ENCODE measurements at places on chromosomes 13 and 19.

- DNase-seq, result no peak
Measured at GRCh38 chr19:14655726-14656125, 18.9 kb downstream of the ADGRE3 start.

DNA sequence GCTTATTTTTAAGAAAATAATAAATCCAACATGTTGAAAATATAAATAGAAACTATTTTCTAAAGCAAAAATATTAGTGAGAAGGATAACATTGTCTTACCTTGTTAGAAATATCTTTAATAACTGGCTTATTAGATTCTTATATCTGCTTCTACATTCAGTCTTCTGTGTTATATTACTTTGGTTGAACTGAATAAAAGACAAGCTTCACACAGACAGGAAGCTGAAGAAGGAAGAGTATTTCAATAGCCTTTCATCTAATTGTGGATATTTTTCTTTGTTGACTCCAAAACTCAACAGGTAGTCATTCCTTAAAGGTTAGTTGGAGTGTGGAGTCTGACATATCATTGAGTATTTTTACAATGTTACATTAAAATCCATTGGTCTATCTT, 10.9 kb downstream of the SETDB2 start:
- no peak for DNase-seq

DNA sequence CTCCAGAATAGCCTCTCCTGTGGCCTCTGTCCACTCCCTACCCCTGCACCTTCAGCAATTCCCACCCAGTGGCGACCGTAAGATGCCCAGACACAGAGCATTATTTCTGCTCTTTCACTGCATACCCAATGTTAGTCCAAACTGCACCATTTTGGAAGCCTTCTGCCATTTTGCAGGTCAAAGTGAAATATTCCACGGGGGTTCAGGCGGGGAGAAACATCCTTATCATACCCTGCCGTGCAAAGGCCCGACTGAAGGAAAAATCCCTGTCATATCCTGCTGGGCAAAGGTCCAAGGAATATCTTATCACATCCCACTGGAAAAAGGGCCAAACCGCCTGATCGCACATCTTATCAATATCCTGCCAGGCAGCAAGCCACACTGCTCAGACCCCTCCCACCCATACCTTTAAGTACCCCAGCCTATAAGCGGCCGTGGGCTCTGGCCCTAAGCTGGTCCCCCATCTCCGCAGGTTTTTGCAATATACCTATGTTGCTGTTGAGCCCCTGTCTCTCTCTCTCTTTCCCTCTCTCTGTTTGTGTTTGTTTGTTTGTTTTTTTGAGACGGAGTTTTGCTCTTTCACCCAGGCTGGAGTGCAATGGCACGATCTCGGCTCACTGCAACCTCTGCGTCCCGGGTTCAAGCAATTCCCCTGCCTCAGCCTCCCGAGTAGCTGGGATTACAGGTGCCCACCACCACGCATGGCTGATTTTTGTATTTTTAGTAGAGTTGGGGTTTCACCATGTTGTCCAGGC, 18.2 kb downstream of the CLEC11A start:
- no peak for DNase-seq

- DNase-seq, result no peak
Measured at GRCh38 chr13:87884884-87885283, 213.7 kb downstream of the SLITRK5 start.

- DNase-seq, result no peak
Measured at GRCh38 chr13:29500386-29500785, 95.1 kb downstream of the SLC7A1 start.

DNA sequence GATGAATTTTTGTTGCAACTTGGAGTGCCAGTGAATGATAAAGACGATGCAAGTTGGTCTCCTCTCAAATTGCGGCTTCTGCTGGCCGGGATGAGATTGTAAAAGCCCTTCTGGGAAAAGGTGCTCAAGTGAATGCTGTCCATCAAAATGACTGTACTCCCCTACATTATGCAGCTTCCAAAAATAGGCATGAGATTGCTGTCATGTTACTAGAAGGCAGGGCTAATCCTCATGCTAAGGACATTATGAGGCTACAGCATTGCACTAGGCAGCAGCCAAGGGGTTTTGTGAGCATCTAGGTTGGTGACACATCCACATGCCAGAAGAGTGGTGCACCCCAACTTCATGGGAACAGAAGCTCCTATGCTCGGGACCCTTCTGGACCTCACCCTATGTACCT, 22.2 kb upstream of the KLF5 start:
- no peak for DNase-seq

GRCh38 chr19:29089315-29089870, 123.6 kb downstream of the UQCRFS1 start:
- no peak for DNase-seq

DNA sequence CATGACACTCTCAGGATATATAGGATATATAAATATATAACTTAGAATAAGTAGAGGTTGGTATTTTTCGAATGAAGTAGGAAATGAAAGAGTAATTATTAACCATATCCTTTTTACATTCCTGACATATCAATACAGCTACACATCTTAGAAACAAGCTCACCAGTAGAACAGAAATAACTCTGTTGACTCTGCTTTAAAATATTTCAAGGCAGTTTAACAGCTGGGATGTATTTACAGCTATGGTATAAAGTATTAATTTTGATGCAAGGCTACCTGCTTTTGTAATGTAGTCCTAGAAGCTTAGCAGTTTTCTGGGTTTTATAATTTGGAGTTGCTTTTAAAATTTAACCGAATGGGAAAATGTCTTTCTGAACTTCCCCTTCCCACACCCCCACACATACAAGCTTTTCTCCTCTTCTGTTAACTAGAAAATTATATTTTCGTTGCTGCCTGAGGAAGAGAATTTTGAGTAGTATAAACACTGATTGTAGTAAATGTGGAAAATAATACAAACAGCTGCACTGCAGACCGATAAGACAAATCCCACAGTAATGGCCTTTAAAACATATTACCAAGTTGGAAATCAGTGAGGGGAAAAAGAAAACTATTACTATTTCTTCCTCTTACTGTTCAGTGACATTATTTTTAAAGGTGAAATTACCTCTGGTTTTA, 147.7 kb downstream of the GGACT start:
- DNase-seq, result no peak

DNA sequence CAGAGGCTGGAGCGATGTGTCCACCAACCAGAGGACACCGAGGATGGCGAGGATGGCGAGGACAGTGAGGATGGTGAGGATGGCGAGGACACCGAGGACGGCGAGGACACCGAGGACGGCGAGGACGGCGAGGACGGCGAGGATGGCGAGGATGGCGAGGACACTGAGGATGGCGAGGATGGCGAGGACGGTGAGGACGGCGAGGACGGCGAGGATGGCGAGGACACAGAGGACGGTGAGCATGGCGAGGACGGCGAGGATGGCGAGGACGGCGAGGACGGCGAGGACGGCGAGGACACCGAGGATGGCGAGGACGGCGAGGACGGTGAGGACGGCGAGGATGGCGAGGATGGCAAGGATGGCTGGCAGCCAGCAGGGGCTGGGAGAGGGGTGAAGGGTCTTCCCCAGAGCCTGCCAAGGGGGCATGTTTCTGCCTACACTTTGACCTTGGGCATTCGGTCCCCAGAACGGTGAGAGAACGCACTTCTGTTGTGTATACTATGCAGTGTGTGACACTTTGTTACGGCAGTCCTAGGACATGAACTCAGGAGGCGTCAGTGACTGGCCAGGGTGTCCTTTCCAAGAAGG, 44.4 kb upstream of the ATP11A start:
- DNase-seq, result no peak

DNA sequence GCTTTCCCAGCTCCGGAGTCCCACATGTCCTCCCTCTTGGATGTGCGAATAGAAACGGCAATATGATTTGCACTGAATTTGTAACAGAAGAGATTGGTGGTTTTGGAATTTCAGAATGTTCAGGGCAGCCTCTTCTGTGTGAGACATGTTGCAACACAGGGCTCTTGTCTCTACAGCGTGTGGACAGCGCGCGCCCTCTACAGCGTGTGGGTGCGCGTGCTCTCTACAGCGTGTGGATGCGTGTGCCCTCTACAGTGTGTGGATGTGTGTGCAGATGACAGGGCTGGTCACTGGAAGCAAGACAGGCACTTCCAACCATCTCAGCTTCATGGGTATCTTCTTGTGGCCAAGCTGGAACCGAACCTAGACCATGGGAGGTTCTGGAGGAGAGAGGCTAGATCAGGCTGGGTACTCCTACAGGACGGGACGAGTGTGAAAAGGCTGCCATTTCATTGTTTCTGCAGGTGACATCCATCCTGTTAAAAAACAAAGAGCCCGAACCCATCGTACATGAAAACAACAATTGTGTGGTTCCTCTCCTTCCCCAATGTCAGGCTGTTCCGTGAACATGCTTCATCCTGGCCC, 78.4 kb downstream of the TEX29 start:
- DNase-seq, result no peak

DNA sequence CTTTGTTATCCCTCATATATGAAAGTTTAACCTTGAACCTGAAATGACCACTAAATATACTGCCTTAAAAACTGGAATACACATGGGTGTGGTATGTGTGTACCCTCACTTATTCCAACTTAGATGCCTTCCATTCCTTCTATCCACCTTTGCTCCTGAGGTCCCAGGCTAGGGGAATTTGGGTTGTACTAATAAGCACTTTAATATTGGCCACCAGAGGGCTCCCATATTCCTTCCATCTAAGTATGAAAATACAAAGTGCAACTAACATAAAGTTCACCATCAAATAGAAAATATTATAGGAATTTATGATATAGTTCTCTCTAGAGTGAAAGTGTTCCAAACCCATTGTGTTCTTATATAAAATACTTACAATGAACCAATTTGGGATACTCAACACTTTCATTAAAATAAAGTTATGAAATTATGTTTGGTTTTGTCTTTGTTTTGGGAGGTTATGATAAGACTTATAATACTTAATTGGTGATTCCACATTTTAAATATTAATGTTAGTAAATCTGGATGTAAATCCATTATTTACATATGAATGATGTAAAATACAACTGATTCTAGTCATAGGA, 62.3 kb downstream of the ITGBL1 start:
- DNase-seq, result peak; percentile 13

- peak; percentile 95 for DNase-seq
Measured at GRCh38 chr19:19192078-19192882, at the start of the genes BORCS8 and RFXANK. Gene BORCS8, minus strand, starts transcription at chr19:19192152. Its CDS starts 35 bp downstream, at chr19:19192117. Gene RFXANK, plus strand, starts transcription at chr19:19192258. Its CDS starts 1,689 bp downstream, at chr19:19193947.

DNA sequence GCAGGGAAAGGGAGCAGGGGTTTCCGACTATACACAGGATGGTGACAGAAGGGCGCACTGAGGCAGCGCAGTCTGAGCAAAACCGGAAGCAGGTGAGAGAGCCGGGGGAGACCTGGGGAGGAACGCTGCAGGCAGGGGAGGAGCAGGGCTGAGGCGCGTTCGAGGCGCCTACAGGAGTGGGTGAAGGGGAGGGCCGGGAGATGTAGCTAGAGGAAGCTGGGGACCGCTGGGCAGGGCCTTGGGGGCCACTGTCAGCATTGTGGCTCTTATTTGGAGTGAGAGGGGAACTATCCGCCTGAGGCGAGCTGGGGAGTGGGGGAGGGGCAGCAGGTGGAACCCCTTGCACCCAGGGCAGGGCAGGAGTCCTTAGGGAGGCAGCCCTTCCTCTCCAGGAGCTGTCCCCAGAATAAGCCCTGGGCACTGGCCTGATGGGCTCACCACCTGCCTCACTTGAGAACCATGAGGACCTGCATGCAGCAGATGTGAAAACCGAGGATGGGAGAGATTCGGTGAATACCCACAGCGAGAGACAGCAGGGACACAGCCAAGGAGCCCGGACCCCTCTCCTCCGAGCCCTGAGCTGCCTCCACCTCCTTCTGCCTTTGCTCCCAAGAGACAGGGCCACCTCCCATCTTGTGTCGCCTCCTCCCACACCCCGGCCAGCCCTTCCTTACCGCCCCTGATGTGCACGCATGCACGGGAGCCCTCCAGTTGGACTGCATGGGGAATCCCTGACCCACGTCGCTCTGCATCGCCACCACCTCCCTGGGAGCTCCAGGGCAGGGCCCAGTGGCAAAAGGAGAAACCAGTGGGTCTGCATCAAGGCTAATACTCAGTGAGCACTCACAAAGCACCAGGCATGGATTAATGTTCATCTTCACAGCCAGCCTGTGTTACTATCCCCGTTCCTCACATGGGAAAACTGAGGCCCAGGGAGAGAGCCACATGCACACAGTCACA, 10.3 kb downstream of the AKT2 start:
- DNase-seq, result no peak

- no peak for DNase-seq
Measured at GRCh38 chr13:44155422-44156293, 218.0 kb upstream of the SERP2 start.

- DNase-seq, result no peak
Measured at GRCh38 chr19:6070720-6071485, 39.4 kb downstream of the RFX2 start.

- no peak for DNase-seq
Measured at GRCh38 chr19:16207063-16207462, 9.4 kb downstream of the AP1M1 start.

- no peak for DNase-seq
Measured at GRCh38 chr19:5903056-5903623, 450 bp downstream of the NDUFA11 start.

DNA sequence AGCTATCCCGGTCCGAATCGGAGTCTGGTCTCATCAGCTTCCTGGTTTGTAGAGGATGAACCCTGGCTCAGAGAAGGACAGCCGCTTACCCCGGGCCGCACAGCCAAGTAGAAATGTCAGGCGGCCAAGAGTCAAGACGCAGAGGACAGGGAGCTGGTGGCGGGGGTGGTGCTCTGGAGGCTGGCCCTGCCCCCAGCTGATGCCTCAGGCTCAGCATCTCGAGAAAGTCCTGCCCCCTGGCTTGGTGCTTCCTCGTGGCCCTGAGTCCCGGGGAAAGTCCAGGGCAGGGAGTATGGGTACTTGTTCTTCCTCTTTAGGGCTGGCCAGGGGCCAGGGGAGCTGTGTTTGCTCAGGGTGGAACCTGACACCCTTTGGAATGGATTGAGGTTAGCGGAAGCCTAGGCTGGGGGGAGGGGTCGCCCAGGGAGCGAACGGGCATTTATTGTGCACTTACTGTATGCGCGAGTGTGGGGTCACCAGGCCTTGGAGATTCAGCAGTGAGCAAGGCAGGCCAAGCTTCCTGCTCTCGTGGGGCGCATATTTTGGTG, 2.2 kb downstream of the TJP3 start:
- DNase-seq, result no peak

- DNase-seq, result no peak
Measured at GRCh38 chr19:51710163-51710562, 13.6 kb downstream of the HAS1 start.

DNA sequence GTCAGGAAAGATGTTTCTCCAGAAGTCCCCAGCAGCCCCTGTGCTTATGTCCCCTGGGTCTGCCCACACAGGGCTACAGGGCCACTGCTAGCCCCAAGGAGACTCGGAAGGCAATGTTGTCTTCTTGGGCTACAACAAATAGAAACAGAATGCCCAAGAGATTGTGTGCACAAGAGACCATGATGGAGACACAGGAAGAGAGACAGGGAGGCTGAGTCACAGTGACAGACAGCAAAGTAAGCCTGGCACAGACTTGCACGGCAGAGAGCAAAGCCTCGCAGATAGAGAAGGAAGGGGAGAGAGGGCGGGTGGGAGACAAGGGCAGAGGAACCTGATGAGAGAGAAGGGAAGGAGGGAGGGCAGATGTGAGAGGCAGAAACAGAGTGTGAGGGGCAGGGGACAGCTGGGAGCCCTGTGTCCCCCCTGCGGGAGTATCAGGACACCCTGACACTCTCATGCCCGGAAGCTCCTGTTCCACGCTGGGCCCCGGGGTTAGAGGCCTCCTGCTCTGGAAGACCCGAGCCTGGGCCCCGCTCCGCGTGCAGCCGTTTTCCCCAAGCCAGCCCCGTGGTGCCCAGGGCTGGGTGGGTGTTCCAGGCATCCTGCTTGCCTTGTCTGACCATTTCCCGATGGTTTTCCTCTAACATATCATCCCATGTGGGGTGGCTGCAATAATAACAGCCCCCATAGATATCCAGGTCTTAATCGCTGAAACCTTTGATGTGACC, 2.7 kb upstream of the PLA2G4C start:
- no peak for DNase-seq
